ENCODE measurements at places on chromosomes 12 and 14. TPM values are rescaled to one million over a fixed set of nuclear protein-coding genes. Genes with fewer than 3 reads are reported as not detected.

DNA sequence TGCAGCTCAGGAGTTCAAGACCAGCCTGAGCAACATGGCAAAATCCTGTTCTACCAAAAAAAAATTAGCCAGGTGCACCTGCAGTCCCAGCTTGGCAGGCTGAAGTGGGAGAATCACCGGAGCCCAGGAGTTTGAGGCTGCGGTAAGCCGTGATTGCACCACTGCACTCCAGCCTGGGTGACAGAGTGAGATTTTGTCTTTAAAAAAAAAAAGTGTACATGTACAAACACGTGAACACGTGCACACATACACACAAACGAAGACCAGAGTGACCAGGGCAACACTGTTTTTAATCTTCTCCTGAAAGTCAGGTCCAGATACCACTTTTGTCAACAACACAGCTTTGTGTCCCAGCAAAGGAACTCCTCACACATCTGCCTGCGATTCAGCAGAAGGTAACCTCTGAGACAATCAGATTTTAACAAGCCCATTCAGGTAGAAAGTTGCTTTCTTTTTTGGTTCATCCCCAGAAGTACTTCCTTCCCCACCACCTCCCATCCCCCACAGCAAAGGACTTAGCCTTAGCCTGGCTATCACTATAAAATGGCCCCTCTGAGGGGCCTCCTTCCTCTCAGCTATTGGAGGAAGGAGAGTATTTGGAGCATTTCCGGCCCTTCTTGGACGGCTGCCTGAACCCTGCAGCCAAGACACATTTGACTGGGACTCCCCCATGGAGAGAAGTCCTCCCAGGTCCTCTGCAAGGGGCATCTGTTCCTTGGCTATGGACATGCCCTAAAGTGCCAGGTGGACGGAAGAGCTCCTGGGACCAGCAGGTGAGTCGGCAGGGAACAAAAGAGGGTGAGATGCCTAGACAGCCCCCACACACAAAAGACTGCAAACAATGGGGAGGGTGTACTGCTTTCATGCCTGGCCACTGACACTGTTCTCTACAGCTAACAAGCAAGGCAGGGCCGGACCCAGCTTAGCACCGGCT lies 9.8 kb downstream of the CTDSP2 start:
- peak; percentile 72 for DNase-seq

- DNase-seq: no peak
Measured at GRCh38 chr12:92342574-92342973, 196.9 kb upstream of the BTG1 start.

DNA sequence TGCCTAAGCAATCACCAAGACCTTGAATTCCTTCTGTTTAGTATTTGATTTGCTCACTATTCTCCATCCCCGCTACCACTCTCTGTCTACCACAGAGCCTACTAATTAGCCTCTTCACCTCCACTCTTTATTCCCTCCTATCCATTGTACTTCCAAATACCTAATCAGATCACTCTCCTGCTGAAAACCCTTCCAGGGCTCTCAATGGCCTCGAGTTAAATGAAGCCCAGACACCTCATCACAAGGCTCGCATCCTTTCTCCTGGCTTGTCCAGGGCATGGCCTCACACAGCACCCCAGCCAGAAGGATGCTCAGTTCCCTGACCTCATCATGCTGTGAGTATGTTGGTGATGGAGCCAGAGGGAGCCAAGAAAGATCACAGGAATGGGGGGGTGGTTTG lies 71.4 kb upstream of the PRMT8 start:
- no peak for DNase-seq

DNA sequence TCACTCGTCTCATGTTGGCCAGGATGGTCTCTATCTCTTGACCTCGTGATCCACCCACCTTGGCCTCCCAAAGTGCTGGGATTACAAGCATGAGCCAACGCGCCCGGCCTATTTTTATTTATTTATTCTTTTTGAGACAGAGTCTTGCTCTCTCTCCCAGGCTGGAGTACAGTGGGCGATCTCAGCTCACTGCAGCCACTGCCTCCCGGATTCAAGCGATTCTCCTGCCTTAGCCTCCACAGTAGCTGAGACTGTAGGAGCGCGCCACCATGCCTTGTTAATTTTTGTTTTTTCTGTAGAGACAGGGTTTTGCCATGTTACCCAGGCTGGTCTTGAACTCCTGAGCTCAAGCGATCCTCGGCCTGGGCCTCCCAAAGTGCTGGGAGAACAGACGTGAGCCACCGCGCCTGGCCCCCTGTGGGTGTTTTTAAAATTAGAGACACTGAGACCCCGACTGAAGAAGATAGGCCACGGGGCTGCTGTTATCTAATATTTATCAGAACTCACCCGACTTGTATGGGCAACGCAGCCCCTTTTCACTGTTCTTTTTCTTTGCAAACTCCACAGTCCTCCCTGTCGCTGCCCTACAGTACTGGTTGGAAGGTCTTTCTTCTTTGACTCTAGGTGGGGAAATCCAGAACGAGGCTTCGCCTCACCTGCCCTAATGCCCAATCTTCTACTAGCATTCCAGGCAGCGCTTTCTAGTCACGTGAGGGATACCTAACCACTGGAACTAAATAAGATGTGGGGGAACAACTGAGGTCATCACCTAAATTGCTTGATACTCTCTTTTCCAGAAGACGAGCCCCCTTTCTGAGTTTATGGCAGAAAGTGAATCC lies 1.4 kb upstream of the GABARAPL1 start:
- DNase-seq: no peak

Gene LRRC10
- not detected for total RNA-seq

Gene STYK1
- not detected for total RNA-seq

Gene TMX1
- total RNA-seq: 58.1 TPM

Data from activated CD4-positive, alpha-beta memory T cell treated with anti-CD3 and anti-CD28 coated beads for 36 hours (primary cell).